ENCODE measurements at places on chromosomes 3 and 15. TPM values are rescaled to one million over a fixed set of nuclear protein-coding genes. Genes with fewer than 3 reads are reported as not detected.

- DNase-seq = no peak
Observed at GRCh38 chr3:132822266-132822665, 100.1 kb upstream of the NPHP3 start.

DNA sequence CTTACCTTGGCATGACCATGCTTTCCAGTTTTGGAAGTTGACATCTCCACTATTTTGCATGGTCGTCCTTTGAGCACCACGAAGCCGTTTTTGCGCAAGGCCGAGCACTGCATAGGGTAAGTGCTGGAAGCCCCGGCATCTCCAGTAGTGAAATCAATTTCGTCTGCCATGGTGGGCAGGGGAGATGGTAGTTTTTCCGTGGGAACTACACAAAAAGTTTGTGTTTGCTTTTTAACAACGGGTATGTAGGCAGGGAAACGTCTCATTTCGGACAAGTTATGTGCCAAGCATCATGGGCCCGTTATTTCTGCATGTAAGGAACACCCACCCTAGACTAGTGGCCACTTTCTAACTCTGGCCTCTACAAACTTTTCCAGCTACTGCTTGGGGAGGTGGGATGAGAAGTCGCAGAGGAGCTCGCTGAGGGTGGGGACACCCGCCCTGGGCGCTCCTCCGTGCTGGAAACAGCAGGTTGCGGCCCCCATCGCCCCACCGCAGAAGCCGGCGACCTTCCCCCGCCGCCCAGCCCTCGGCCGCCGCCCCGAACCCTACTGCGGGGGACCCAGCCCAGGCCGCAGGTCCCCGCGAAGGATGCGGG, 701 bp downstream of the EIF5A2 start:
- no peak for DNase-seq

DNA sequence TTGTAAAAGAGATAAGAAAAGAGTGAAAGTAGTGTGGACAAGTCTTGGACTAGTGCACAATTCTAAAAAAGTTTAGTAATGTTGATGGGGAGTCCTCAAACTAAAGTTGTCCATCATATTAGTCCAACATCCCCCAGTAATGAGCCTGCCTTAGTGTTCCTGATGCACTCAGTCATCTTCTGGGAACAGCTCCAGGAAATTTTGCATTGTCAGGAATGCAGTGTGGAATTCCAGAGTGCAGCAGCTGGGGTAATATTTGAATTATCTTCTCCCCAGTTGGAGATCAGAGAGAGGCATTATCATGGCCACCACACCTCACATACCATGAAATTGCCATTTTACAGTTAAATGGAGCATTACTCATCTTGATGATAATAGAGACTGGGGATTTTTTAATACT, 528.8 kb upstream of the NAALADL2 start:
- no peak for DNase-seq

DNA sequence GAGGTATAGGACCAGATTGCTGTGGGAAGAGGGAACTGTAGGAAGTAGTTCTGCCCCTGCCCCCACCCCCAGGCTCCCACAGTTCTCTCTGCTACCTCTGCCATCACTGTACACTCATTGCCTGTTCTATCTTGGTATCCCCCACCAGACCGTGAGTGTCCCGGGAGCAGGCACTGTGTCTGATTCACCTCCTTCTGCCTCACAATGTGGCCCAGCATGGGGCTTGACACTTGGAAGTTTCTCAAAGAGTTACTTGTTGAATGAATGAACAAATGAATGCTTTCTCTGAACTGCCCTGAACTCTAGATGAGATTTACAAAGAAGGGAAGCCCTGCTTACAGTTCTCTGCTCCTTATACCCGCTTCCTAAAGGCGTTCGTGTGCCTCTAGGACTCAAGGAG, 27.1 kb upstream of the PIK3CB start:
- no peak for DNase-seq

FBN1 gene
- 78.7 TPM for polyA plus RNA-seq

PLAAT1 gene
- polyA plus RNA-seq = 1.1 TPM

SH2D7 gene
- polyA plus RNA-seq = 0.90 TPM
